ENCODE measurements at places on chromosomes 7 and 10.

DNA sequence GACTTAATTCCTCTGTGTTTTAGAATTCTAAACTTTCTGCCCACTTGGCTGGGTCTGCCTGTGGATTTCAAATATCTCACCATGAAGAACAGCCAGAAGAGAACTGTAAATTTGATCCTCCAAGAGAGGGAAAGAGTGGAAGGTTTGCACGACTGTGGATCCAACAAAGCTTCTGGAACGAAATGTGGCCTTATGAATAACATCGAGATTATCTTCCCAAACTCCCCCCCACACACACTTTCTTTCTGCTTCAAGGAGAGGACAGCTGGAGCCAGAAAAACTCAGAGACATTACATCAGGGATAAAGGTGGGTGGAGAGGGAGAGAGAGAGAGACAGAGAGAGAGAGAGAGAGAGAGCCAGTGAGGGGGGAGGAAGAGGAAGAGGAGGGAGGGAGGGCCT lies 570.1 kb upstream of the MGMT start:
- DNase-seq, result no peak

DNA sequence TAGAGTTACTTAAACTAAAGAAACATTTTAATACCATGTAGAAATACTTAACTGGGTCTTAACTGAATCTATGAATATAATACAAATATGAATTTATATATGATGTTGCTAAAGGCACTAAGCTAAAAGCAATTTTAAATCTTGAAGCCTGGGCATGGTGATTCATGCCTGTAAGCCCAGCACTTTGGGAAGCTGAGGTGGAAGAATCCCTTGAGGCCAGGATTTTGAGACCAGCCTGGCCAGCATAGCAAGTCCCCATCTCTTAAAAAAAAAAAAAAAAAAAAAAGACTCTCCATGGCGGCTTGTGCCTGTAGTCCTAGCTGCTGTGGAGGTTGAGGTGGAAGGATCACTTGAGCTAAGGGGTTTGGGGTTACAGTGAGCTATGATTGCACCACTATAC lies 95.3 kb downstream of the CCSER2 start:
- no peak for DNase-seq

- DNase-seq, result no peak
Measured at GRCh38 chr10:6514844-6515780, 65.0 kb downstream of the PRKCQ start.

- DNase-seq, result no peak
Measured at GRCh38 chr10:131452926-131453720, 141.6 kb upstream of the TCERG1L start.

DNA sequence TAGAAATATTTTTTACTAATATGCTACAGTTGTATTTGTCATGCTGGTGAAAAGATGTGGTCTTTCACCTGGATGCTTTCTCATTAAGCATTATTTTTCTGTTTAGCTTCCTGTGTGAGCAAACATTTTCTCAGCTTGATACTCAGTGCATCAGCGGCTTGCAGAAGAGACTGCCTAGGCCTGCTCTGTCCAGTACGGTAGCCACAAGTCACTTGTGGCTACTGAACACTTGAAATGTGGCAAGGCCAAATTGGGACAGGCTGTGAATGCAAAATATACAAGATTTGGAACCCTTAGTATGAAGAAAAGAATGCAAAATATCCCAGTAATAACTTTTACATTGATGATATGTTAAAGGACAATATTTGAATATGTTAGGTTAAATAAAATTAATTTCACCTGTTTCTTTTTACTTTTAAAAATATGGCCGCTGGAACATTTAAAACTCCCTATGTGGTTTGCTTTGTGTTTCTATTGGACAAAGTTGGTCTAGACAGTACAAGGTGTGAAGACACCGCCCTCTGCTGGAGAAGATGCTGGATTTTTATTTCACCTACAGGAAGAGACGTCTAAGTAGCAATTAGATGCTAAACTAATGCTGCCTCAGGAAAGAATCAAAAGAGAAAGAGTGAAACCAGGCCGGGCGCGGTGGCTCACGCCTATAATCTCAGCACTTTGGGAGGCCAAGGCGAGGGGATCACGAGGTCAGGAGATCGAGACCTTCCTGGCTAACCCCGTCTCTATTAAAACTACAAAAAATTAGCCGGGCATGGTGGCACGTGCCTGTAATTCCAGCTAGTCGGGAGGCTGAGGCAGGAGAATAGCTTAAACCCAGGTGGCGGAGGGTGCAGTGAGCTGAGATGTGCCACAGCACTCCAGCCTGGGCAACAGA lies 5.3 kb downstream of the SRGN start:
- peak; percentile 91 for DNase-seq

DNA sequence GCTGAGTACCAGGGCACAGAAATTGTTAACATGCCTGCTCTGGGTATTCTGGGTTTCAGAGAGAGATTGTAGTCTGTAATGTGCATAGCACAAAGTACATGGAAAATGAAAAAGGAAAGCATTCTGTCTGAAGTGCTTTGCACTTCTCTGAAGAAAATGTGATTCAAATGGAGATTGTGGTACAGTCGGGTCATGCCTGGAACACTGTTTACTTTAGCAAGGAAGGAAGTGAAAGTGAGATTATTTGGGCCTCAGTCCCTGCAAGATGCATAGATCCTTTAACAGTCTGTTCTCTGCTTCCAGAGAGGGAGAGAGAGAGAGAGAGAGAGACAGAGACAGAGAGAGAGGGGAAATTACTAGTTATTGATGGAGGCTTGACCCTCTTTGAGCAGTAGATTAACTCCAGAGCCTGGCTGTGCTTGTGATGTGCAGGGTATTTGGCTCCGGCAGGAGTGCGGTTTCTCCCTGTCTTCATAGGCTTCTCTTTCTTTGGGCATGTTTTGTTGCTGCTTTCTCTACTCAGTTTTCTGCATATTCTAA lies 5.4 kb downstream of the VWC2 start:
- DNase-seq, result no peak

- no peak for DNase-seq
Measured at GRCh38 chr10:97854743-97855142, 5.1 kb downstream of the GOLGA7B start.

DNA sequence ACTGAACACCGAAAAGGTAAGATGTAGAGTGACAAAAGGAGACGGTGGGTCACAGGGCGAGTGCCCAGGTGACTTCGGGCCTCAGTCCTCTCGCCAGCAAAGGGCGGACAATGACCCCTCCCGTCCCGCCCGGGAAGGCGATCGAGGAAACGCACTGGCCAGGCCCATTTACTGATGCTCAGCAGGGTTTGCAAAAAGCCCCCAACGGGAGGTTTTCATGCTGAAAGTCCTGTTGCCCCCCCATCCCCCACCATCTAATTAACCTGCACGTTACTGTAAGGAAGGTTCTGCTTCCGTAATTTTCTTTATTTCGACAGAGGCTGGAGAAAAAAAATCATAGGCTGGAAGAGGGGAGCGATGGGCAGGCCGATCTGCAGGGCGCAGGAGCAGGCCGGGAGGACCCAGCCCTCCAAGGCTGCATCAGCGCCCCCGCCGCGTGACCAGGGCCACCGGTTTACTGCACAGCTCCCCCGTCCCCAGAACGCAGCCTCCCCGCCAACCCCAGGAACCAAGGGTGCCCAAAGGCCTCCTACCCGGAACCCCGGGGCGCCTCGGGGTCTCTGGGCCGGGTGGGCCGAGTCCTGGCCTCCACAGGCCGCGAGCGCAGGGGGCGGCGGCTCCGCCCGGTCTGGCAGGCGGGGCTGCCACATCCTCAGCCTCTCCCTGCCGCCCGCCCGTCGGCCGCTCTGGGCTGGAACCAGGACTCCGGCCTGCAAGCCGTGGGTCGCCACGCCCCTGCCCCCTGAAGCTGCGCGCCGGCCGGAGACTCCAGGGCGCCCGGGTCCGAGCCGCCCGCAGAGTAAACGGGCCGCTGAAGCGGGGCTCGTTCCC lies 613 bp downstream of the OAT start:
- DNase-seq, result peak; percentile 41

DNA sequence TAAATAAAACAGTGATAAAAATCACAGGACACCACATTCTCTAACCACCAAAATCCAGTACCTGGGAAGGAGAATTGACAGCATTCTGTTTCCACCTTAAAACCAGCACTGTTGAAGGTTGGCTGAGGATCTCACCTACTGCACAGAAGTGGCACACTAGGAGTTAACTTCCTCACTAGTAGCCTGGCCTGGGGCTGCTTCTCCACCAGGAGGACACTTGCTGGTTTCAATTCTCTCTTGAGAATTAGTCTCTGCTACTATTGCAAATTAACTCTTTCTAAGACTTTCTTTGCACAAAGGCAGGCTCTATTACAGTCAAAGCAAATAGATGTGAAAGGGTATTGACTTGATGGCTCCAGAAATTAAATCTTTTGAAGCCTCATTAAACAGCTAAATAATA lies 2.3 kb upstream of the CTTNBP2 start:
- peak; percentile 46 for DNase-seq

DNA sequence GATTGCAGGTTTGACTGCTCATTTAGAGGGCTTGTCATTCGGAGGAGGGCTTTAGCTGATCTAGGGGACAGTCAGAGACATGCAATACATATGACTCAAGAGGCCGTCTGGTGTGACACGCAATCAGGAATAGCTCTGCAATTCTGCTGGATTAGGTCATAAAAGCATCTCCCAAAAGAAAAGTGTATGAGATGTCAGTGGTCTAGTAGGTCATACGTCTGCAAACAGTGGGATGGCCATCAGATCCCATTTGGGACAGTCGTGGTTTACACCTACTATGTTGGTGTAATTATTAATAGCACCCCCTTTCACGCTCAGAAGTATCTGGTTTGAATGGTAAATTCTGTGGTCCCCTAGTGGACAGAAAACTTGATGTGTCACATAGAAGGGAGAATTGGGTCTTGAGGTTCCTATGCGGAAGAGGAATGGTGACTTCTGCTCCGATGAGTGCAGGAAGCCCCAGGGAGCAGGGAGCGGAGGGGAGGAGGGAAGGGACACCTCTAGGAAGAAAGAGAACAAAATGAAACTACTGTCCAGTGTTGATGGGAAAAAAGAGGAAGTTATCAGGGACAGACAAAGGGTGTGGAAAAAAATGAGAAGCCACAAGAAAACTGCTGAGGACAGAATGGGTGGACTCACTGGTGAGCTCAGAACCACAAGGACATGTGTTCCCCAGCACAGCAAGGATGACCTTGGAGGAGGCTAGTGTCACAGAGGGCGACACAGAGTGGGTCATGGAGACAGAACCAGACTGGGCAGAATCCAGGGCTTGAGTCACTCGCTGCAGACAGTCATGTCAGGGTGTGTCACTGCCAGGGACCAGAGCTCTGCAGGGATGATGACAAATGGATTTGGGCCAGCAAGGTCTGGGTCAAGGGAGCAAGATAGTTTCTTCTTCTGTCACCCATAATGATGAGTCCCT lies 59.9 kb downstream of the MAP3K8 start:
- peak; percentile 12 for DNase-seq

DNA sequence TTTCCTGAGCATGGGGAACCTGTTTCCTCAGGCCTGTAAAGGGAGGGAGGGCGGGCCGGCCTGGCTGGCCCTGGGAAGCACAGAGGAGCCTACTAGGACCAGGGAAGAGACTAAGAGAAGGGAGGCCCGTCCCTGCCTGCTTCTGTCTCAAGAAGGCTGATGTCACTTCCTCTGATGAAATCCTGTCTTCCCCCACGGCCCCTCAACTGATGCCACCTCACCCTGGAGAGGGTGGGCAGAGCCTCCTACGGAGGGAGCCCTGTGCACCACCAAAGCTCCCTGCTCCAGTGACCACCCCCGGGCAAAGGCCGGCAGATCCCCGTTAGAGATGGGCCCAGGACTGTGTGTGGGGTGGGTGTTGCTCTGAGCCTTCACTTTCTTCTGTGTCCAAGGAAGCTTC lies 1.0 kb upstream of the PILRA start:
- no peak for DNase-seq

DNA sequence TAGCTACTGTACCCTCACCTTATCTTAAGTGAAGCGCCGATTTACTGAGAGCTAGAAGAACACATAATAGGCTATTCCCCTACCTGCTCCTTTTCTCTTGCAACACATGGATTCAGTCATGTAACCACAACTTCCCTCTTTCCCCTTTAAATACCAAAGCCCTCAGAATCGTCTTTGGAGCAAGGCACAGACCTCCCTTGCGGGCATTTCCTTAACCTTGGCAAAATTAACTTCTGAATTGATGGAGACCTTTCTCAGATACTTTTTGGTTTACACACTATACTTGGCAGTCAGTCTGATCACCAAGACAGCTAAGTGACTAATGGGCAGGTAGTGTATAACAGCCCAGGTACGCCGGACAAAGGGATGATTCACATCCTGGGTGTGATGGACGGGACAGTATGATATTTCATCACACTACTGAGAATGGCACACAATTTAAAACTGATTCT lies 72.7 kb upstream of the SEC61G start:
- peak; percentile 58 for DNase-seq

DNA sequence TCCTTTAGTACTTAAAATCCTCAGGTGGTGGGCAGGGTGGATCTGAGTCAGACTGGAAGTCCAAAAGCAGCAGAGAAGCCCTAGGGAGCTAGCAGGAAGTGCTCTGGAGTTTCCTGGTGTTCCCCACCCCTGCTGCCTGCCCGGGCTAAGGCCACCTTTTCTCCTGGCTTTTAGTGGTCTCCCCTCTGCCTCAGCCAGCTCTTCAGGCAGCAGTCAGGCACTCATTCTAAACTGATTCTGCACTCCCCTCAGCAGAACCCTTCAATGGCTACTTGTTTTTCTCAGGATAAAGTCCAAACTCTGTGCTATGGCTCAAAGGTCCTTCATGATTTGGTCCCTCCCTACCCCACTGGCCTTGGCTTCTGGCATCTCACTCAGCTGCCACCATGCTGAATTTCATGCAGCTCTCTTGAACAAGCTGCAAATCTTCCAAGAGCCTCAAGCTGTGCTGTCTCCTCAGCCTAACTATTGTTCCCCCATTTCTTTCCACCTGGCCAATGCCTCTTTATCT lies 28.9 kb upstream of the DNMBP start:
- DNase-seq, result peak; percentile 16

Measured in HT-29 (cell line).